ENCODE measurements at places on chromosomes 3 and 15.

DNA sequence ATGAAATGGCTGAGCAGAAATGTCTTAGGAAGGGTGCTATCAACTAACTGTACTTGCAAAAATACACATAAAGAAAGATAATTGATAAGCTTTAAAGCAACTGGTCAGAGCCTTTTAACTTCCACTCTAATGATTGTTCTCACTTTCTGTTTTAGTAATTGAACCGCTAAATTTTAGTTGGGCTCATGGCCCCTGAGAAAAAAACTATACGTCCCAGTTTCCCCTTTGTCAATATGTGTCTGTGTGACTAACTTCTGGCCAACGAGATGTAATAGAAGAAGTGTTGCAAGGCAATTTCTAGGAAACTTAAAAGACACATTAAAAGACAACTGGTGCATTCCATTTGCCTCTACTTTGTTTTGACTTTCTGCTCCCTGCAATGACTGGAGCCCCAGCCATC lies 223.9 kb downstream of the NR1D2 start:
- no peak for DNase-seq

DNA sequence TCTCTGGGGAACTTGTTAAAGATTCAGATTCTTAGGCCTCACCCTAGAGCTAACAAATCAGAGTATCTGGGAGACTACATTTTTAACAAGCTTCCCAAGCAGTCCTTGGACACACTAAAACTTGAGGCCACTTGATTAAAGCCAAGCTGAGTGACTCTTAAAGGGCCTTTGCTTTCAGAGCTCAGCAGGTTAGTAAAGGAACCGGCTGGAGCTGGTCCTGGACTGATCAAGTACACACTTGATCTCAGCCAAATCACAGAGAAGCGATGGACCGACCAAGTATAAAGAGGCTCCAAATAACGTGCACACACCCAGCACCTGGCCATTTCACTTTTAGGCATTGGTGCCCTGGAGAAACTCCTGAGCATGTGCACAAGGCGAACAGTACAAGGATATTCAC lies 12.9 kb upstream of the TM6SF1 start:
- no peak for DNase-seq

- no peak for DNase-seq
Measured at GRCh38 chr3:99909714-99910495, 92.2 kb downstream of the CMSS1 start.

DNA sequence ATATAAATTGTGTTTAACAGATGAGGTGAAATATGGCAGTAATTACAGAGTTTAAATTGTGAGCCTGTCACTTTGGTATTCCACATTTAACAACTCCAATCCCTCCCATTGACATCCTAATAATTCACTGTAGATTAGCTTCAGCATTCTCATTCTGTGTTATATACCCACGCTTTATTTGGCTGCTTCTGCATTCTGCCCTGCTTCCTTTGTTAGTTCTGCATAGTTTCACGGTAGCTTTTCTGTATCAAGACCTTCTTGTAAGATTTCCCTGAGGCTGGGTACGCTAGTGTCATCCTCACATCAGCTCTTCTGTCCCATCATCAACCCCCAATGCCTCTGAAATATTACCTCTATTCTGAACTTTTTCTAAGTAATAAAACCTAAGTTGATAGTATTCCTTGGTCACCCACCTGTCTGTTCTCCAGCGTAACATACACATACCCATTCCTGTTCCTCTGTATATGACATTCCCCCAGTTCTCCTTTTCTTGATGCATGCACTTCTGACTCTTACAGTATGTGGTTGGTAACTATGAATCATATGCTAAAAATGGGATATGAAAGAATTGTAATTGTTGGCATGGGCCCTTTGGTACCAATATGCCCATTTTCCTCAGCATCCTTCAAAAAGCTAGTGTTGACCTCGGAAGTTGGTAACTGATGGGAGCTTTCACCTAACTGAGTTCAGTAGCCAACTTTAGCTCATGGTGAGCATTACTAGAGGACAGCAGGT lies 171.2 kb downstream of the KLHL25 start:
- DNase-seq: no peak

DNA sequence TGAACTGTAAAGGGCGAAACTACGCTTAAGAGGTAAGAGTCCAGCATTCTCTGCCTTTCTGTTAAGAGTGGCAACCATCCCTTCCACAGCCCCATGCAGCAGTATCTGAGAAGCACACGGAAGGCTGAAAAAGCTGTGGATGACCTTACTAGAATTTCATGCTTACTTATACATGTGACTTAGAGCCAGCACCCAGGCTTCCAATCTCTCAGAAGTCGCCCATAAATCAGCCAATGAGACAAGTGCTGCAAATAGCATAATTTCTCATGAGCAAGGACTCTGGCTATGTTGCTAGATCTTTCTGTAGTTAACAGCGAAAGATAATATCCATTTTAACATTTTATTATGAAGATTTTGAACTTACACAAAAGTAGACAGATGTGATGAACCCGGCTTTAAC lies 65.3 kb downstream of the IGF2BP2 start:
- DNase-seq: no peak

GRCh38 chr3:127088511-127089351 lies 104.2 kb upstream of the PRR23E start:
- no peak for DNase-seq

DNA sequence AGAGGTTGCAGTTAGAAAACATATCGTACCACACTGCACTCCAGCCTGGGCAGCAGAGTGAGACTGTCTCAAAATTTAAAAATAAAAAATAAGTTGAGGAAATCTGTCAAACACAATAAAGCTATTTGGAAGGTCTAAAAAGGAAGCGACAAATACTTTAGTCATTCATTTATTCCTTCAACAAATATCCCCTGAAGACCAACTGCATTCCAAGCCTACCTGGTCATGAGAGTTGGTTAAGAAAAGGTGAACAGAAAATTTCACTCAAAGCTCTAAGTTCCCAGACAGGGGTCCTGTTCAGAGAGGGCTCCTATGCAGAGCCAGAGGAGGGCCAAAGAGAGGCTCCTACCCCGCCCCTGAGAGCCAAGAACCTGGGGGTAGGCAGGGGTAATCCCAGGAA lies 15.4 kb upstream of the PRKAR2A start:
- DNase-seq: no peak

- DNase-seq: no peak
Measured at GRCh38 chr15:77221708-77222107, 150.8 kb upstream of the TSPAN3 start.

GRCh38 chr15:90203922-90204321 lies 2.8 kb downstream of the SEMA4B start:
- DNase-seq: no peak

DNA sequence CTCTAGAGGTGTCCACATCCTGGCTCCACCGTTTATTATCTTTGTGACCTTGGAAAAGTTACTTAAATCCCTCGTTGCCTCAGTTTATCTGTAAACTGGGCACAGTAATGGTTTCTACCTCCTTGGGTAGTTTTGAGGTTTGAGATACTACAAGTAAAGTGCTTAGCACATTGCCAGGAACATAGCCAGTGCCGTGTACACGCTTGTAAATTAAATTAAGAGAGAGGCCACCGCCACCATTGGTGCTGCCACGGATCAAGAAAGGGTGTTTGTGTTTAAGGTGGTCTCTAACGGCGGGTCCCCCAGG lies 5.8 kb upstream of the WNT7A start:
- no peak for DNase-seq

DNA sequence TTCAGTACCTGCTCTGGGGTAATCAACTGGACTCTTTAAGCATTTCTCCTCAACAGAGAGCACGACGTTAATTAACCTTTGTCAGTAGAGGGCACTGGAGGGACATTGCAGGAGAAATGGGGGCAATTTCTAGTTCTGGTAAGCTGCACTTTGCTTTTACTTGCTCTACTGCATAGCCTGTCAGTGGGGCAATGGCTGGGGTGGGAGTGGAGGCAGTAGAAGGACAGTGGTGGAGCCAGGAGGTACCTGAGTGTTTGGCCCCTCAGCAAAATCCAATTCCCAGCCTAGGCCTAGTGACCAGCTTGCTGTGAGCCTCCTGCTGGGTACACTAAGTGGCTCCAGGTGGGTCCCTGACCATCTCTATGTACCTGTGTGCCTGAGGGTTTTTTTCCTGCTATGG lies 18.3 kb upstream of the MED12L start:
- no peak for DNase-seq

DNA sequence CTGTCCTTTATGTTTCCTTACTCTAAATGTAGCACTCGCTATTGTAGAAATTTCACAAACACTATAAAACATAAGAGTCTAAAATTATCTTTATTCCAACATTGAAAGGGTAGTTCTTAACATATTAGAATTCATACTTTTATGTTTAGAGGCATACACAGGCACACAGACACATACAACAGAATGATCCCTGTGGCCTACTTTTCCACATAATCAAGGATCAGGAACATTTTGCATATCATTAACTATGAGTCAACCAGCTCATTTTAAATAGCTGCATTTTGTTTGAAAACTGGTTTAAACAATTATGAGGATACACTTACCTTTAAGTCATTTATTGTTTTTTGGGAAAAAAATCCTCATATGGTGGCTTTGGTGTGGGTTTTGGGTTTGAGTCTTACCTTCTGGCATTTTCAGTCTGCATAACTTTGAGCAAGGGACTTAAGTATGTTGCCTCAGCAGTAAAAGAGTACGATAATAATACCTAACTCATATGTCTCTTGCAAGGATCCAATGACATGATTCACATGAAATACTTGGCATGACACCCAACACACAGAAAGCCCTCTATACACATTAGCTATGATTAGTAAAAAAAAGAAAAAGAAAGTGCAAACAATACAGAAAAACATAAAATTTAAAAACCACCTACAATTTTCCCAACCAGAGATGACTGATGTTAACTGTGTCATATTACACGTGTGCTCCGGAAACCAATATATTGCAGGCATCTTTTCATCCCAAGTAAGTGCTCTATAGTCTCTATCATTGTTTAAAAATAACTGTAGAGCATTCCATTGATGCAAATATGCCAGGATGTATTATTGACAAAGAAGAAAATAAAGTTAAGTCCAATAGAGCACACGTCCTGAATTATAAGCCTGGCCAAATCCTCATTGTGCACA lies 213.1 kb upstream of the ADAMTS9 start:
- no peak for DNase-seq

DNA sequence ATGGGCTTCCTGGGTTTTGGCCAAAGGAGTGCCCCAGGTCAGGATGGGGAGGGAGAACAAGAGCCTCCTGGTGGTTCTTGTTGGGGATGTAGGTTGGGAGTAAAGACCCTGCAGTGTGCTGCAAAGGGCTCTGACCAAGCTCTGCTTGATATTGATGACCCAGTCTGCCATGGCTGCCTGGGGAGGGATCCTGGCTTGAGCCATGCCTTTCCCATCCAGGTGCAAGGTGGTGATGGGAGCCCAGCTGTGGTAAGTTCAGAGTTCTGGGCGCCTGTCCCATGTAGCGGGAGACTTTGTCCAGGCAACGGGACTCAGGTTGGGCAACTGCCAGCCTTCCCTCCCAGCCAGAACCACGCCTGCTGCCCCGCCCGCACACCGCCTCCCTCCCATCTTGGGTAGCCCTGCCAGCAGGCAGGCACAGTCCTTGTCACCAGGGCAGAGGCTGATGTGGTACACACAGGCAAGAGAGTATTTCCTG lies 2.6 kb downstream of the GNAI2 start:
- no peak for DNase-seq

DNA sequence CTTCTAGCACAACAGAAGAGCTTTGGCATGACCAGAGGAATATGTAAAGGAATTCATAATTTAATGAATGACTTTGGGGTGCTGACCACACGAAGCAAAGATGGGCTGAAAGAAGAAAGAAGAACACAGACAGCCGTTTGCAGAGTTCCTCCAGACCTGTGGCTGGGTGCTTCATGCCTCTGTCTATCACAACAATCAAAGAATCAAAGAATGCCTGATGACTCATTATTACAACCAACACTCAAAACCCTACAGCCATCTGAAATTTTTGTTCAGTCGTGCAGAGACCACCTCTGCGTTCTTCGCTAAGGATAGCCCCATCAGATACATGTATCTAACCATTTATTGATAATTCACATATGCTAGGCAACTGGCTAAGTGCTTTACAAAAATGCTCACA lies 129.0 kb upstream of the PRICKLE2 start:
- no peak for DNase-seq

DNA sequence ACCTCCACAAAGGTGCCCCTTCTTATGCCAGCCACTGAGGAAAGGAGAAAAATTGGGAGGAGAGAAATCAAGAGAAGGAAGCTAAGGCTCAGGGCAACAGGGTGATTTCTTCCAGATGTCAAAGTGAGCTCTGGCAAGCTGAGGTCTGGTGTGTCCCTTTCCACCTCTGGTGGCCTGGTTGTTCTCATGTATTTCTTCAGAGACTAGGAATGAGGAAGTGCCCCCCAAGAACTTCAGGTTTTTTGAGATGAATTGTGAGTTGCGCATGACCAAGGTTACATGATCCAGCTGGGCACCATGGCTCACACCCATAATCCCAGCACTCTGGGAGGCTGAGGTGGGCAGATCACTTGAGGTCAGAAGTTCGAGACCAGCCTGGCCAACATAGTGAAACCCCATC lies 5.6 kb downstream of the RAB6B start:
- DNase-seq: no peak

DNA sequence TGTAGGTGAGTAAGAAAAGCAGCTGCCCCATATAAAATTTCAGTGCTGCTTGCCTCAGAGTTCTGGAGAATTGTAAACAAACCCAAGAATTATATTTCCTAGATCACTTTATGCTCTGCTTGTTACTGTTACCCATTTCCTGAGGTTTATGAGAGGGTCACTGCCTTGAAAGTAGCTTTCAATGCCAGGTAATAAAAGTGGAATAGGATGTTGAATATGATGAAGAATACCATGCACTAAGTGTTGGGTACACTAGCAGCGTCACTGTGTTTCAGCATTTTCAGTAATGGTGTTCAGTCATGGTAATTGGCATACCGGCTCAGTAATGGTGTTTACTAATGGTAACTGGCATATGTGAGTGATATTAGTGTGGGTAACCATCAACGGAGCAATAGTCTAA lies 449.8 kb upstream of the TPRG1 start:
- no peak for DNase-seq

GRCh38 chr3:114758831-114759699 lies 388.0 kb downstream of the ZBTB20 start:
- DNase-seq: no peak

DNA sequence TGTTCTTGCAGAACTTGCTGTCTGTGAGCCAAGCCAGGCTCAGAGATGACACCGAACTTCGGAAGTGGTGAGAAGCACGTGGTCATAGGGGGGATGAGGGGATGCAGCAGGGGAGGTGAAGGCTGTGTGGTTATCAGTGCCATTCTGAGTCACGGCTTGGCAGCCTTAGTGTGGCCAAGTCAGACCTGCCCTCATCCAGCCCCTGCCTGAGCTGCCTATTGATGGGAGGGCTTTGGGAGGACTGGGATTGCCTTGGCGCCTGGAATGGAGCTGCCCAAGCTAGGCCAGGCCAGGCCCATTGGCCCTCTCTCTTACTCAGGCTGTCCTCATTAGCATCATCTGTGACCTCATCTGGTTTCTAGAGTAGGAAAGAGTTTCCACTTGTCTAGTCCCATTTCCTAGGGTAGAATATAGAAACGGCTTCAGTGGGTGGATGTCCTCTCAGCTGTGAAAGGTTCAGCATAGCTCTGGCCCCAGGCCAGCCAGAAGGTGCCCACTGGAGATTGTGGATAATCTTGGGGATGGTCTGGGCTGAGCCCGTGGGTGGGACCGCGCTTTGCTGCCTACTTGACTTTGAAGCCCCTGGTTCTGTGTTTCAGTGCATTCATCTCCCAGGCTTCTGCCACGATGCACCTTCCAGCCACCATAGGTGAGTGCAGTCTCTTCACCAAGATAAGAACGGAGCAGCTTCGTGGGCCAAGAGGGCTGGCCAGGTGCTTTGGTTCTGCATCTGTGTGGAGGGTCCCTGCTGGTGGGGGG lies 7.2 kb downstream of the FAH start:
- no peak for DNase-seq
